ENCODE measurements at places on chromosomes 3 and 15.

DNA sequence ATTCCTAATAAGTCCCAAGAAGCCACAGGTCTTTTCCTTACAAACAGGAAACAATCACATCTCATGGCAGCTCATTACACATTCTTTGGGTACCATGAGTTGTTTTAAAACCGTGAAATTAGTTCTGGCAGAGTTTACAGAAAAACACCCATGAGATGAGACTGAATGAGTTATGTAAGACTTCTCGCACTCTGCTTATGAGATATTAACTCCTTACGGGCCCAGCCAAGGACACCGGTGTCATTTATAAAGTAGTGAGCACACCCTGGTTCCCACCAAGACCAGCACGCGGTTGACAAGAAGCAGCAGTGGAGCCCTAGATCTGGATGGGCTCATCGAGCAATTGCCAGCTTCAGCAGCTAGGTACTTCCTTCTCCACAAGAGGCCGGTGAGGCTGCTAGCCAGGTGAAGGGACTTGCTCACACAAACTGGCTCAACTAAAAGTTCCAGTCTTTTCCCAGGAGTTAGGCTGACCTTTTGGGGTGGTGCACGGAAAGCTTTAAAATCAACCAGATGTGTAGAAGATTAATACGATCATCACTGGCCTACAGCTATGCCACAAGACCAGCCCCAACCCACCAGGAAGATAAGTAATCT lies 318.6 kb upstream of the ICE2 start:
- DNase-seq: no peak

- no peak for DNase-seq
These were observed 51.7 kb downstream of the WDR49 start for GRCh38 chr3:167602041-167602440.

DNA sequence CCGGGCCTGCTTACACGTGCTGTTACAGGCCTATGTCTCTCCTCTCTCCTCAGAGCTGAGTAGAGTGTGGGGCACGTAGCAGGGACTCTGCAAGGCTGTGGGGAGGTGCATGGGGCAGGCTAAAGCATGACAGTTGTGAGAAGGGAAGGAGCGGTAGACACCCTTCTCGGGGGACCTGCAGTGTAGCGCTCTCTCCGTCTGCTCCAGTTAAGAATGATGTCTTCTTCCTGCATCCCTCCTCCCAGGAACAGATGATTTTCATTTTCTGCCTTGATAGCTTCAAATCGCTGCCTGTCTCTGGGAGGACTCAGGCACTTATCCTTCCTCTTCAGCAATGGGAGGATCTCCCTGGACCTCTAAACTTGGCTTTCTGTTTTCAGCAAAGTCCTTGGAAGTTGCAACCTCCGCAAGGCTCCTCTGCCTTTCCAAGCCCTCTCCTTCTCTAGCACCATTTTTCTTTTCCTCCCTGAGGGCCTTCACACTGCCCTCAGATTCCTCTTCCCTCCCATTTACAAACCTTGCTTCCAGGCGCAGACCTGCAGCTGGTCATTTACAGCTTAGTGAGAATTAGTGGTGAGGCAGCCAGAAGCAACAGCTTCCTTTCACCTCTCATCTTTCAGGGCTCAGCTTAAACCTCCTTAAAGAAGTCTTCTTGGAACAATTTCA lies 23.4 kb upstream of the TLE3 start:
- DNase-seq: no peak

DNA sequence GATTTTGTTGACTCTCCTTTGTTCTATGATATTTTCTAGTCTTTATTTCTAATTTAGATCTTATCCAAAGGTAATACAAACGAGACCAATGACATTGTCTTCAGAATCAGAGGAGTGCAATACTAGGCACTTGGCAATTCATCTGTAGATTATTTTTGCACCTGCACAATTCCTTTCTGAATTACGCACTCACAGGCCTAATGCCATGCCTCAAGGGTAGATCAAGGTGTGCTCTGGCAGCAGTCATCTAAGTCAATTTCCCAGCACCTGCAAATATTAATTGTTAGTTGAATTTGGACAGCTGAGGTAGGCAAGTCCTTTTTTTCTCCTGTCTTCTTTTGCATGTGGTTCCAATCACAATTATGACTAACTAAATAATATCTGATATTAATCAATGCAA lies 653.2 kb downstream of the ROBO2 start:
- DNase-seq: no peak

- DNase-seq: no peak
These were observed 12.1 kb upstream of the CTSH start for GRCh38 chr15:78956937-78957336.

DNA sequence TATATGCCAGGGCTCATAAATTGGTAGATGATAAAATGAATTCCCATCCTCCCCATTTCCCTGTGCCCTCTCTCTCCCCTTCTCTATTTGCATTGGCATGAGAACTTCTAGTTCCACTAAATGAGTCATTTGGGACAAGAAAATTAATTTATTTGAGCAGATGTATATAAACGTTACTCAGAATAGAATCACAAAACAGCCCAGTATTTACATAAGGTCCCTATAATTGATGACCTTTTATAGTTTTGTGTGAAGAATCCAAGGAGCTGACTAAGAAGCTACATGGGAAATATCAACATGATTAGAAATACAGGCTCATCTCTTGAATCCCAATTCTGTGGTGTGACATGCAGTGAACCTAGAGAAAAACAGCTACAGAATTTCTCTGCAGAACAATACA lies 617.7 kb upstream of the NR2F2 start:
- no peak for DNase-seq

- DNase-seq: no peak
These were observed 22.7 kb upstream of the ALCAM start for GRCh38 chr3:105343991-105344390.

- DNase-seq: no peak
These were observed 183.4 kb upstream of the TOPAZ1 start for GRCh38 chr3:44058022-44058867.

Data from activated CD4-positive, CD25-positive, alpha-beta regulatory T cell treated with anti-CD3 and anti-CD28 coated beads, Interleukin-2, amount 50 U/mL, for 16 hours (primary cell).